Right renal pelvis (tissue), 4 donors: ENCODE measurements at places on chromosomes 4 and X. TPM values are rescaled to one million over a fixed set of nuclear protein-coding genes. Genes with fewer than 3 reads are reported as not detected.

DNA sequence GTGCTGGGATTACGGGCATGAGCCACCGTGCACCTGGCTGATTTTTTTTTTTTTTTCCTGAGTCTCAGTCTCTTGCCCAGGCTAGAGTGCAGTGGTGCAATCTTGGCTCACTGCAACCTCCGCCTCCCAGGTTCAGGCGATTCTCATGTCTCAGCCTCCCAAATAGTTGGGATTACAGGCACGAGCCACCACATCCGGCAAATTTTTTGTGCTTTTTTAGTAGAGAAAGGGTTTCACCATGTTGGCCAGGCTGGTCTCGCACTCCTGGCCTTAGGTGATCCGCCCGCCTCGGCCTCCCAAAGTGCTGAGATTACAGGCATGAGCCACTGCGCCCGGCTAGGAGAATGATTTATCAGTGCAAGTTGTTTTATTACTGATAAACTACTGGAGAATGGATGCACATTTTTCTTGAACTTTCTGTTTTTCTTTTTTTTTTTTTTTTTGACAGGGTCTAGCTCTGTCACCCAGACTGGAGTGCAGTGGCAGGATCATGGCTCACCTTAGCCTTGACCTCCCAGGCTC, 39.7 kb upstream of the DHRSX start:
- DNase-seq, result no peak

GRCh38 chr4:6506616-6507140, 34.3 kb upstream of the PPP2R2C start:
- no peak for DNase-seq

DNA sequence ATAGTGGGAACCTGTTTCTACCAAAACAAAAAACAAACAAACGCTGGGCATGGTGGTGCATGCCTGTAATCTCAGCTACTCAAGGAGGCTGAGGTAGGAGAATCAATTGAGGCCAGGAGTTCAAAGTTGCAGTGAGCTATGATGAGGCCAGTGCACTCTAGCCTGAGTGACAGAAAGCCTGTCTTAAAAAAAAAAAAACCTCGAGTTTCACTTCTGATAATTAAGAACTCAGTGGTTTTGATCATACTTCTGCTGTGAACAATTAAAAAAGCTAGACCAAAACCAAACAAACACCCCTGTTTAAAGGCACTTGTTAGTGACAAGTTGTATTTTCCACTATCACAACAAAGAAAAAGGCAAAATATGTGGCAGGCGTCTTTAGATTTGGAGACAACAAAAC, 15.0 kb upstream of the UBE2D3 start:
- DNase-seq, result no peak

- no peak for DNase-seq
These were observed 62.8 kb downstream of the FAM193A start for GRCh38 chr4:2599304-2599654.

- DNase-seq, result no peak
These were observed 253.2 kb downstream of the SPRY1 start for GRCh38 chr4:123649645-123650391.

GRCh38 chr4:89915937-89916336, 21.3 kb downstream of the MMRN1 start:
- DNase-seq, result no peak

- no peak for DNase-seq
These were observed 10.6 kb downstream of the PABPC1L2A start for GRCh38 chrX:73068467-73069364.

DNA sequence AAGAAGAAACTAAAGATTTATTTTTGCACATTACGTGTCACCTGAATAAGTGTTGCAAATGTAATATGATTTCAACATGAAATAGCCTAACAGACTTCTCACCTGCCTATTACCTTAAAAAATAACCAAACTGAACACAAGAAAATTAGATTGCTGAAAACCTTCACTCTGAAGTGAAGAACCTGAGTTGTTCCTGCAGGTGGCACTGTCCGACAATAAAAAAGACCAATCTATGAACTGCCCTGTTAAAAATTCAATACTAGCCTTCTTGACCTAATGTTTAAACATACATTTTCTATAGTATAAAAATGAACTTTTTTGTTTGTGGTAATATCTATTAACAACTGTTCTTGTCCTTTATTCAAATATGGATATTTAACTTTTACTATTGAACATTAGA, 69.2 kb upstream of the PNPLA4 start:
- peak; percentile 14 for DNase-seq

GRCh38 chrX:48165241-48165640, 31.4 kb downstream of the SSX5 start:
- no peak for DNase-seq

DNA sequence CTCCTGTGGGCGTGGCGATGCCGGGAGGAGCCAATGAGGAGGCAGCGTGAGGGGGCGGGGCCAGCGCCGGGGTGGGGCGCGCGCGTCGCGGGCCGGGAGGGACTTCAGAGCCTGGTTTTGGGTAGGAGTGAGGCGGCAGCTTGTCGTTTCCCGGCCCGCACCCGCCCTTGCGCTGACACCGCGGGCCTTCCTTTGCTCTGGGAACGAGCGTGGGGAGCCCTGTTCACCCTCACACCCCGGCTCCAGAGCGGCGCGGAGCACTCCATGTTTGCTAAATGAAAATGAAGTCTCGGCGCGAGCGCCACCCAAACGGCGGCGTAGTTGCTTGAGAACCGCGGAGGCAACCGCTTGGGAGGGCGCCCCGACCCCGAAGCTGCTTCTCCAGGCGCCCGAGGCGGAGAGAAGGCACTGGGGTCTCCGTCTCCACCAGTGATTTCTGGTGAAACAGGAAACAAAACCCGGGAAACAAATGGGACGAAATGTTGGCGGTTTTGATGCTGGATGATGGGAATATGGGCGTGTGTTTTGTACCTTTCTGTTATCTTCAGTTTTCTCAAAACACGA, 497 bp upstream of the GRPEL1 start:
- no peak for DNase-seq

GRCh38 chr4:111573386-111573785, 571.9 kb upstream of the FAM241A start:
- no peak for DNase-seq

- DNase-seq, result no peak
These were observed 550.5 kb upstream of the DIPK2B start for GRCh38 chrX:45751156-45751555.

DNA sequence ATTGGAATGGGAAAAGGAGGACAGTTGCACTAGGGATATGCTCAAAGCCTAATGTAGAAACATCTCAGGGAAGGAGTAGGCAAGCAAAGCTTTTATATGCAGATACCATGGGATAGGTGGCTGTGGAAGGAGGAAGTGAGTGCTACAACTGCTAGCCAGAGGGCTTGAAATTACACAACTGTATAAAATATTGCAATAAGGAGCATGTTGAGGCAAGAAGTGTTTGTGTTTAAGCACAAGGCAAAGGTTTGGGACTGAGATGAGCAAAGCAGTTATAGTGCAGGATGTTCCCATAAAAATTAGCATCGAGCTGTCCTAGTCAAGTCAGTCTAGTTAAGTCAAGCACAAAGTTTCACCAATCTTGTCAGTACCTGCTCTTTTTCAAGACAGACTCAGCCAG, 35.6 kb upstream of the DCAF8L1 start:
- DNase-seq, result no peak

GRCh38 chrX:57121162-57121755, at the start of gene SPIN2B:
TSS of gene SPIN2B (minus strand) at chrX:57121548.
- DNase-seq, result peak; percentile 53

GRCh38 chrX:16756724-16757123, 29.5 kb upstream of the TXLNG start:
- no peak for DNase-seq

GRCh38 chrX:8103655-8104054, 67.4 kb downstream of the VCX2 start:
- no peak for DNase-seq

GRCh38 chr4:55512922-55513571, 33.7 kb downstream of the CLOCK start:
- DNase-seq, result no peak

DNA sequence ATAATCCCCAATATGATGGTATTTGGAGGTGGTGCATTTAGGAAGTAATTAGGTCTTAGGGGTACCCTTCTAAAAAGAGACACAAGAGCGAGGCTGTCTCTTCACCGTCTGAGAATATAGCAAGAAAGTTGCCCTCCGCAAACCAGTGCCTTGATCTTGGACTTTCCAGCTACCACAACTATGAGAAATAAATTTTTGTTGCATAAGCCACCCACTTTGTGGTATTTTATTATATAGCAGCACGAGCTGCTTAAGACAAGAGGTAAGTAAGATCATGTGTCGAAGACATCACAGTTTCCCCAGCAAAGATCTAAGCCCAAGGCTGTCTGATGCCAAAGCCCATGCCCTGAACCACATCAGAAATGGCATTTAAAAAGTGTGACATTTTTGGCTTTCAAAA, 9.6 kb upstream of the EXOSC9 start:
- no peak for DNase-seq

GRCh38 chr4:154877110-154877760, 96.2 kb downstream of the RBM46 start:
- DNase-seq, result no peak

DNA sequence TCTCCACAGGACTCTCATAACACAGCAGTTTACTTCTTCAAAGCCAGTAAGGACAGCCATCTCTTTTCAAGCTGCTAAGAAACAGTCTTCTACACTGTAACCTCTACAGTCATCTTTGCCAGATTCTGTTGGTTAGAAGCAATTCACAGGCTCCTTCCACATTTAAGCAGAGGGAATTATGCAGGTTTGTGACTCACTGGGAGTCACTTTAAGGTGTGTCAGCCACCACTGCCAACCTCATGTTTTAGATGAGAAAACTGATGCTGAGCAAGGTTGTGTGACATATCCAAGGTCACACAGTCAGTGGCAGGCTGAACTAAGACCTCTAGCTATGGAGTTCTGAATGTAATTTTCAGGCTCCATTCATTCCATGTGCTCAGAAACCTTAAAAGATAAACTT, 143.5 kb downstream of the QDPR start:
- DNase-seq, result no peak

DNA sequence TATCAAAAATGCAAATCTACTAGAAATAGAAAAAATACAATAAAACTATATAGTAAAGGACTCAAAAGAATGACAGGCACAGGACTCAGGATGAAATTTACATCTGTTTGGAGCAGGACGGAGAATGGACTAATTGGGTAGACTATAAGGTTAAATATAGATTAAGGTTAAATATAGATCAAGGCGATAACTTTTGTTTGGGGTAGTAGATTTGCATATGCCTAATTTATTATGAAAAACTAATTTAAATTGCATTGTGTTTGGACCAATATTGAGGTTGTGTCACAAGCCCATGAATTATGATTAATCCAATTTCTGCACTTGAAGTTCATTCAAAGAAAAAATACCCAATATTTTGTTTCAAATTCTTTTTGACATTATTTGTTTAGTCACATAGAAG, 31.0 kb downstream of the MTHFD2L start:
- no peak for DNase-seq

- no peak for DNase-seq
These were observed 14.2 kb upstream of the CPE start for GRCh38 chr4:165364452-165365080.

DNA sequence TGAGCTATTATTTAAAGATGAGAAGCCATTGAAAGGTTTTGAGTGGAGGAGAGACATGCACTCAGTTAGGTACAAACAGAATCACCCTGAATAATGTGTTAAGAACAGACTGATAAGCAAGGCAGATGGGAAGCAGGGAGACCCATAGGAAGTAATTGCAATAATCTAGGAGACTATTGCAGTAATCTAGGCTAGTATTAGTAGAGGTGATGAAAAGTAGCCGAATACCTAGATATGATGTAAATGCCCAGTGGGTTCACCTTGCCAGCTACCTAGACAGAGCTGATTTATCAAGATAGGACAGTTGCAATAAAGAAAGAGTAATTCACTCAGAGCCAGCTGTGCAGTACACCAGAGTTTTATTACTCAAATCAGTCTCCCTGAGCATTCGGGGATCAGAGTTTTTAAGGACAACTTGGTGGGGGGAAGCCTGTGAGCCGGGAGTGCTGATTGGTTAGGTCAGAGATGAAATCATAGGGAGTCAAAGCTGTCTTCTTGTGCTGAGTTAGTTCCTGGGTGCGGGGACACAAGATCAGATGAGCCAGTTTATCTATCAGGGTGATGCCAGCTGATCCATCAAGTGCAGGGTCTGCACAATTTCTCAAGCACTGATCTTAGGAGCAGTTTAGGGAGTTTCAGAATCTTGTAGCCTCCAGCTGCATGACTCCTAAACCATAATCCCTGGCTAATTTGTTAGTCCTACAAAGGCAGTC, 427.5 kb downstream of the RPA4 start:
- DNase-seq, result no peak

GRCh38 chrX:134528960-134529359, 69.0 kb downstream of the HPRT1 start:
- DNase-seq, result no peak

DNA sequence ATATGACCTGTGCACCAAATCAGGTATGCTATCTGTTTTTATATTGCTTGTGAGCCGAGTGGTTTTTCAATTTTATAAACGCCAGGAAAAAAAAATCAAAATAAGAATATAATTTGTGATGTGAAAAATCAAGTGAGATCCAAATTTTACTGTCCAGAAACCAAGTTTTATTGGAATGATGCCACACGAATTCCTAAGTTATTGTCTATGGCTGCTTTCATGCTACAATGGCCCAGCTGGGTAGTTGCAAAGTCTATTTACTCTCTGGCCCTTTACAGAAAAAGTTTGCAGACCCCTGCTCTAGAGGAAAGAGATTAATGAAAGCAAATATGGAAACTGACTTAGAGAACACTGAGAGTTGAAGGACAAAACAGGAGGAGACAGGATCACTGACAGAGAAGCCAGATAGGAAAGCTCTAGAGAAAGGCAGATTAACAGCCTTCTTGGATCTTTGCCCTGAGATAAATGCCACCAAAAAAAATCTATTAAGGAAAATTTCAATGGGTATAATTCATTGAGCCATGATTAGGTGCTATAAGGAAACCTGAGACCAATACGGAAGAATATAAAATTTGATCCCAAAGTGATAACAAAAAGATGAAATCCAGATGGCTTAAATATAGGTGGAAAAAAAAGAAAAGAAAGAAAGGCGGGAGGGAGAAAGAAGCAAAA, 29.8 kb downstream of the PRSS12 start:
- DNase-seq, result no peak

- DNase-seq, result no peak
These were observed 13.7 kb upstream of the UGT2B17 start for GRCh38 chr4:68589790-68590189.

The KDR gene
- 62.7 TPM for polyA plus RNA-seq

The ALAS2 gene
- 9.6 TPM for polyA plus RNA-seq

The TMPRSS11A gene
- polyA plus RNA-seq, result not detected

The WAS gene
- polyA plus RNA-seq, result 3.1 TPM

The MAMLD1 gene
- polyA plus RNA-seq, result 7.1 TPM

The CXCL1 gene
- 0.39 TPM for polyA plus RNA-seq

The TKTL1 gene
- 0.91 TPM for polyA plus RNA-seq

The KANTR gene
- polyA plus RNA-seq, result 13.7 TPM

The CSN1S1 gene
- polyA plus RNA-seq, result 0.09 TPM

The SSX2 gene
- not detected for polyA plus RNA-seq

The BEX4 gene
- 184 TPM for polyA plus RNA-seq

The ADH1C gene
- polyA plus RNA-seq, result 95.3 TPM

The SEC24D gene
- polyA plus RNA-seq, result 45.9 TPM
